Stimulated activated CD4-positive, alpha-beta T cell treated with anti-CD3 and anti-CD28 coated beads, Interleukin-1b, Interleukin-23, amount 100 ng/mL, for 4 hours (primary cell): ENCODE measurements at places on chromosomes 12 and 14.

- DNase-seq = no peak
Observed at GRCh38 chr12:45644541-45644940, 85.0 kb upstream of the ARID2 start.

DNA sequence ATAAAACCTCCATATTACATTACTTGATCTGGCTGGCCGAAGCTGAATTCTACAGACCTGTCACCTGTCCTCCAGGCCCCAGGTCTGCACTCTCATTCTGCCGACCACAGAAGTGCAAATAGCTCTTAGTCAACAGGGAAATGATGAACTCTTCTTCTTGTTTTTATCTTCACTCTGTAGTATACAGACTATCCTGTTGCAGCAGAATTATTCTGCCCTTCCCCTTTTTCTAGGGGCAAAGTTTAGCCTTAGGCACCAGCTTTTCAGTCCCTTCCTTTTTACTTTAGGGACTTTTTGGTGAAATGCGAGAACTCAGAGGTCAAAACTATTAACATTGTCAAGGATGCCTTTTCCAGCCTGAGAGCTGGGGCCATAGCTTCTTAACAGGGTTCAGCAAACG lies 229.6 kb upstream of the EGLN3 start:
- DNase-seq = no peak

GRCh38 chr12:32586390-32586789 lies 92.7 kb upstream of the DNM1L start:
- no peak for DNase-seq

DNA sequence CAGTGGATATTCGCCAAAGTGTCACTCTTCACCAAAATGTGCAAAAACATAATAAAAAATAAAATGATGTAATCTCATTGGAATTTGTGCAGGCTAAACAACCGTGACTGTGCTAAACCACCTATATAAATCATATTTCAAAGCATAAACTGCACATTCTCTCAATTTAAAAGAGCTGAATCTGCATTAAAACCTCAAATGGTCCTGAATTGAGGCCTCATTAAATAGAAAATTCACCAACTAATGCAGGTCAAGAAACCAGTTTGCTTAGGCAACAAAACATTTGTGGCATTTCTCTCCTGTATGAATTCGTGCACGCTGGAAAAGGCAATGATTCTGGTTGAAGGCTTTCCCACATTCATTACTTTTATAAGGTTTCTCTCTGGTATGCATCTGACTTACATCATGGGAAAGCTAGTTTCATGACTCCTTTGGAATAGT lies 80.1 kb upstream of the IFNG-AS1 start:
- no peak for DNase-seq

DNA sequence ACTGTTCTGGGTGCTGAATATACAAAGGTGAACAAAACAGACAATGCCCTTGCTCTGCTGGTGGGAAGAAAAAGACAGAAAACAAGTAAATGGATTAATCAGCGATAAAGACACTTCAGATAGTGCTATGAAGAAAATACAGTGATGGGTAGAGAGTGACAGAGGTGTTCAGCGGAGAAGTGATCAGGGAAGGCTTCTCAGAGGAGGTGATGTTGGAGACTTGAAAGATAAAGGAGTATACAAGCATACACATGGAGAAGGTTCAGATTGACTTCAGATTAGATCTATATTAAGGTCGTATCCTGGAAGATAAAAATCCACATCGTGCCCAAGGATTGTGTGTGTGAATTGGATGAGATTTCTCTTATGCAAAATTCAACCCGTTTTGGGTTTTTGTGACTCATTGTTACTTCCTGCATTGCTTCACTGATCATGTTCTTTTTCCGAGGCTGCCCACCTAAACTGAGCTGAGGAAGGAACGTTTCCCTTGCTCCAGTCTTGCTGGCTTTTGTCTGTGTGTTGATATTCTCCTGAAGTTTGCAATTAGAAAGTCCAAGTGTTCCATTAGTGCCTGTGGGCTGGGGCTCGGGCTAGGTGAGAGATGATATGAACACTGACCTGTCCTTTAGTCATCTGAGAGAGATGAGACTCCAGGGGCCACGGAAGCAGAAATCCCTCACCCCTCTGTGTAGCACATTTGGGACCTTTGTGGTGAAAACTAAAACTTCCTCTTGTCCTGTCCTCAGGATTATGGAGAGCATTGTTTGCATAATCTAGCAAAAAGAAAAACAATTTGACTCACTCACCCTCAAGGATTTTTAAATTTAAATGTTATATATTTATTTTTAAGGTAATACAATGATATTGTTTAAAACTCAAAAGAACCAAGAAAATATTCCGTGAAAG lies 27.6 kb downstream of the PLXNC1 start:
- no peak for DNase-seq
